Nucleus accumbens (tissue), 56 donors: ENCODE measurements at places on chromosomes 11 and 22.

DNA sequence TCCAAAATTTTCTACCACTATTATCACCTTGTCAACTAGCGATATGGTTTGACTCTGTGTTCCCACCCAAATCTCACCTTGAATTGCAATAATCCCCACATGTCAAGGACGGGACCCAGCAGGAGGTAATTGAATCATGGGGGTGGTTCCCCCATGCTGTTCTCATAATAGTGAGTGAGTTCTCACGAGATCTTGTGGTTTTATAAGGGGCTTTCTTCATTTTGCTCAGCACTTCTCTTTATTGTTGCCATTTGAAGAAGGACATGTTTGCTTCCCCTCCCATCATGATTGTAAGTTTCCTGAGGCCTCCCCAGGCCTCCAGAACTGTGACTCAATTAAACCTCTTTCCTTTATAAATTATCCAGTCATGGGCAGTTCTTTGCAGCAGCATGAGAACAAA lies 73.5 kb upstream of the ZC3H12C start:
- DNase-seq: no peak

DNA sequence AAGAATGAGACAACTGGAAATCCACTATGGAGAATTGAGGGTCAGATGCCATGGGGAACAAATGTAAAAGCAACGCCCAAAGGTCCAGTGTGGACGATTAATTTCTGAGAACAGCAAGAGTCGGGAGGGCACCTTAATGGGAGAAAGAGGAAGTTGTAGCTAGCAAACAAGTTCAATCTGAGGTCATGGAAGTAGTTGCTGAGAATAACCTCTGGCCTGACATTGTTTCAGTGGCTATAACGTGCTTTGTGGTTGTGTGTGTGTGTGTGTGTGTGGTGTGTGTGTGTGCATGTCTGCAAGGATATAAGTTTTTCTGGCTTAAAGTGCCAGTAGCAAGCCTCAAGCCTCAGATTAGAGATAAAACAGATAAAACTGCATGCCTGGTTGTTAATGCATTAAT lies 1630.1 kb upstream of the TENM4 start:
- no peak for DNase-seq

DNA sequence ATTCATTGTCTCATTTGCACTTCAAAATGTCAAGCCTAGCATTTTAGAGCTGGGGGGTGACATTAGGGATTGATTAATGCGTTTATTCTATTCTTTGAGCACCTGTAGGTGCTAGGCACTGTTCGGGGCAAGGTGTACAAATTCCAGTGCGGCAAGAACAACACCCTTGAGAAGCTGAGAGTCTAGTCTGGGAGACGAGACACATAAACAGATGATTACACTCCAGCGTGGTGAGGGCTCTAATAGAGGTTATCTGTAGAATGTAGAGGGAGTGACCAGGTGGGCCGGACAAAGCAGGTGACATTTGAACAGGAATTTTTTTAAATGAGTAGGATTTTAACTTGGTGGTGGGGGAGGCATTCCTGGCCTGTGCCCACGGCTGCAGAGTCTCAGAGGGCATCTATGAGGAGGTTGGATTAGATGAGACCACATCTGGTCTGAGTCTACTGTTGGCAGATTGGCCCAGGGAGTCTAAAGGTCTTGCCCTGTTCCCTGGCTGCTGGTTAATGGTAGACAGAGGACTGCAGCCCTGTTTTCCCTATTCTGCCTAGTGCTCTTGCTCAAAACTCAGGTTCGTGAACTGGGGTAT lies 970 bp downstream of the CAT start:
- DNase-seq: no peak

DNA sequence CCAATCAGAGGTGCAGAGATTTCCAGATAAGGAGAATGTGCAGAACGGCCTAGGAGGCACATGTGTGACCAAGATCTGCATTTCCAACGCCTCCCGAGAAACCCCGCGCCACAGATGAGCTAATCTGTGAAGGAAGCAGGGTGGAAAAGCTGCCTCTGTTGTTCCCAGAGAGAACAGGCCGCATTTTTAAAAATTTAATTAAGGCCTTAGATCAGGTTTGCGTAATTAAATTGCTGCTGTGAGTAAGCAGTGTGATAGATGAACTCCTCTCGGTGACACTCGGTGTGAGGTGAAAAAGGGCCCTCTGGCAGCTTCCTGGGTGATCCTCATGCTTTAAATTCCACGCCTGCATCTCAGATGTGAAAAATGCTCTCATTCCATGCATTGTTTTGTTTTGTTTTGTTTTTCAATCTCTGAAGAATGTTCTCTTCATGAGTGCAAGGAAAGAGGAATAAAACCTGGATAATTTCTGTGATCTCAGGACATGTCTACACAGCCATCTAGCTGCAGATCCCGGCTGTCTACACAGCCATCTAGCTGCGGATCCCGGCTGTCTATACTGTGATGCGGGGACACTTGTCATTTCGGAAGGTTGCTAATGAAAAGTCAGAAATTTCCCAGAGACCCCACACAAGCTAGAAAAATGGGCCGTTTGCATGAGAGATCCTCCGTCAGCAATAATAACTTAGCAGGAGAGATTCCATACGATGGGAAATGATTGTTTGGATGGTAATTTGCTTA lies 1398.9 kb downstream of the BRD1 start:
- no peak for DNase-seq

DNA sequence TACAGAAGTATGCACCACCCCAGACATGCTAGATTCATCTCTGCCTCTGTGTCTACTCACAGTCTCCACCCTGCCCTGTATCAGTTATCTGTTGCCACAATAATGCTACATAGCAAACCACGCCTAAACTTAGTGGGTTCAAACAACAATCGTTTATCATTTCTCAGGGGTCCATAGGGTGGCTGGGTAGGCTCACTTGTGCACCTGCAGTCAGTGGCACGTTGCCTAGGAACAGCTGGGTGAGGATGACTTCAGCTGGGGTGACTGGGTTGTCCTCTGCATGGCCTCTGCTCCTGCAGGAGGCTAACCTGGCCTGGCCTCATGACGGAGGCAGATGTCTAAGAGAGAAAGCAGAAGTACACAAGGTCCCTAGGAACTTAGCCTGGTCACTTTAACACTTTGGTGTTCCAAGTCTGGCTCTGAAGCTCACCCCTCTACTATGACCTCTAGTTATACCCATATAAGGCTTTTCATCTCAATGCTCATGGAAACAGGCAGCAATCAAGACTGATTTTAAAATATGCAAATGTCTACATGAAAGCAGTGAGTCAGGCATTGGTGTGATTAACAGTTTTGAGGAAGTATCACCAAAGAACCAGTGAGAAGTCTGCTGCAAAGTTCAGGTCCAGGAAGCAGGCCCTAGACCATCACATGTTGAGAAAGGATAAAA lies 10.7 kb downstream of the OLFML1 start:
- no peak for DNase-seq

GRCh38 chr11:35100013-35100383 lies 39.0 kb upstream of the CD44 start:
- DNase-seq: no peak

GRCh38 chr11:26730414-26731083 lies 8.7 kb upstream of the SLC5A12 start:
- no peak for DNase-seq
